ENCODE measurements at places on chromosomes 16 and 17.

GRCh38 chr17:162689-163088 is 18.8 kb downstream of the DOC2B start:
- DNase-seq: no peak

GRCh38 chr17:43106552-43106951 is 18.6 kb downstream of the BRCA1 start:
- DNase-seq: no peak

DNA sequence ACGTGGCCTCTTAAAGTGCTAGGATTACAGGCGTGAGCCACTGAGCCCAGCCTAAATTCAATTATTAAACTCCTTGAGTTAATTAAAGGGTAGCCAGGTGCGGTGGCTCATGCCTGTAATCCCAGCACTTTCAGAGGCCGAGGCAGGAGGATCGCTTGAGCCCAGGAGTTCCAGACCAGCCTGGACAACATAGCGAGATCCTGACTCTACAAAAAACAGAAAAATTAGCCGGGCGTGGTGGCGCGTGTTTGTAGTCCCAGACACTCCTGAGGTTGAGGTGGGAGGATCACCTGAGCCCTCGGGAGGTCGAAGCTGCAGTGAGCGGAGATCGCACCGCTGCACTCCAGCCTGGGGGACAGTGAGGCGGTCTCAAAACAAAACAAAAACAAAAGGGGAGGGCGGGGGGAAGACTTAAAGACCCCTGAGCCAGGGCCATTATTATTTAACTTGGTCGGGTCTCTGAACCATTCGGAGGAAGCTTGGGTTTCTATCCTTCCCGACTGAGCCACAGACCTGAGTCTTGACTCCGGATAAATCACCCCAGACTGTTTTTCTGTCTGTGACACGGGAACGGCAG is 19.5 kb downstream of the BCL7C start:
- DNase-seq: no peak

- DNase-seq: no peak
These were observed 39.1 kb downstream of the CDRT15 start for GRCh38 chr17:14197586-14197985.

DNA sequence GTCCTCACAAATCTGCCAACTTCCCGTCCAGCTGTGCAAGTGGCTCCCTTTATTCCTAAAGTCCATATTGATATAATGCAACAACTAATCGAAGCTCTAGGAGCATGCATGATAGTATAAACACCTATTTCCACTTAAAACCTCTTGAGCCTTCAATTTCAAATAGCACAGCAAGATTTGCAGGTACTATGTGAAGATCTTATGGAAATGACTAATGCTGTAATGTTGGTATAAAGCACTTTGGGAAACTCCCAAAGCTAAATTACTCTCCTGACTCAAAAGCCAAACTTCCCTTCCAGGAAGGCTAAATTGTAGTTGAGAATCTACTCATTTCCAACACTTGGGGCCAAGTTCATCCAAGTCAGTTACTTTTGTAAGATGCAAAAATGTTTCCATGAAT is 287.6 kb upstream of the CDH11 start:
- no peak for DNase-seq

- DNase-seq: no peak
These were observed 19.0 kb downstream of the GPR179 start for GRCh38 chr17:38324772-38325171.

DNA sequence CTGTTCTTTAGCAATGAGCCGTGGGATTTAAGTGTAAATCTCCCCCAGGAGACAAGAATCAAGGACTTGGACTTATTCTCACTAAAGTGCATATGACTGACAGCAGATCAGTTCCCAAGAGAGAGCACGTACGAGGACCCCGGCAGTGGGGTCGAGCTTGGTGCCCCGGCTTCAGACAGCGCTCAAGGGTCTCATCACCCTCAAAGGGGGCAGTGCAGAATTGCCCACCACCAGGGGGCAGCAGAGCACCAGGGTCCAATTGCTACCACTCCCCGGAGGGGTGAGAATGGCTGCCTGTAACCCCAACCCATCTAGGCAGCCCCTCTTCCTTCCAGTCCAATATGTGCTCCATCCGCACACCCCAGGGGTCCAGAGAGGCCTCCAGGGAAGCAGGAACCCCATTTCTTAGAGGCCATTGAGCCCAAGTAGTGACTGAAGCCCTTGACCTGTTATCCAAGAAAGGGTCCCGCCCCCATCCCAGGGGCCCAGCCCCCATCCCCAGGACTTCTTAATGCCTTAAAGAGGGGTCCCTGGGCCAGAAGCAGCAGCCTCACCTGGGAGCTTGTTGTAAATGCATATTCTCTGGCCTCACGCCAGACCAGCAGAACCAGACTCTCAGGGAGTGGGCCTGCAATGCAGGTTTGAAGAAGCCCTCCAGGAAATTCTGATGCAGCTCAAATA is 86.1 kb downstream of the ZDHHC7 start:
- DNase-seq: no peak

DNA sequence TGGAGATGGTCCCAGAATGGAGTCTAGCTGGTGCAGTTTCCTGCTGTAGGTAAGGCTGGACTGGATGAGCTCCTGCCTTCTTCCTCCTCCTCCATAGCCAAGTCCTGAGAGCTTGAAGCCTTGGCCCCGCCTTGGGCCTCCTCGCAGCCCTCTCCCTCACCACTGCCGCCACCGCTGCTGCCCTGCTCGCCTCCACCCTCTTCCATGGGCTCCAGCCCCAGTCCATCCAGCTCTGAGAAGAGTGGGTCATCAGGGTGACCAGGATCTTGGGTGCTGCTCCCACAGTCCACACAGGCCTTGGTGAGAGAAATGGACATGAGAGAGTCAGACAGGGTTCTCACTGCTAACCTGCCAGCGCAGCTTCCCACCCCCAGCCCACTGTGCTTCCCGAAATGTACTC is 11.2 kb downstream of the PER1 start:
- DNase-seq: no peak

DNA sequence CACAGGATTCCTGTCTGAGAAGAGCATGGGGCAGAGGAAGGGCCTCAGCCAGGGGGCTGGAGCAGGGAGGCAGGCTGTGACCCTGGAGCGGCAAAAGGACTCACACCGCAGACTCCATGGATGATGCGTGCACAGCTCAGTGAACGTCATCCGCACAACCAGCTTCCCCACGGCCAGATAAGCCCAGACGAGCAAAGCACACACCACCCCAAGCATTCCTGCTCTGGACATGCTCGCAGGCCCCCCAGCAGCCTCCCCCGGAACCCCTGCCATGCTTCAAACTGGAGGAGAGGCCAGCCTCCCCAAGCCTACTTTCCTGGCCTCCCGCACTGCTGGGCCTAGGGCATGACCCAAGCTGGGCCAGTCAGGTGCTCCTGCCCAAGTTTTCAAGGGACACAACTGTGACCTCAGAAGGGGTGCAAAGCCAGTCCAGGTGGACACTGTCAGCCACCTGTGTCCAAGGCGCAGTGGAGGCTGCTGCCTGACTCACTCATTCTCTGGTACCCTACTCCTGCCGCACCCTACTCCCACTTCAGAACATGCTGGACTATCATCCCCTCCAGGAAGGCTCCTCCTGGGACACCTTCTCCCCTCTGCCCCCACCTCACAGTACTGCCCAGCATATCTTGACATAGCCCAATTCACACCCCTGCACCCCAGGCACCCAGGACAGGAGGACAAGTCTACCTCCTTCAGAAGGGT is 4.8 kb downstream of the BCAR1 start:
- DNase-seq: no peak

- DNase-seq: no peak
These were observed 6.2 kb downstream of the ZNF843 start for GRCh38 chr16:31436221-31437045.

DNA sequence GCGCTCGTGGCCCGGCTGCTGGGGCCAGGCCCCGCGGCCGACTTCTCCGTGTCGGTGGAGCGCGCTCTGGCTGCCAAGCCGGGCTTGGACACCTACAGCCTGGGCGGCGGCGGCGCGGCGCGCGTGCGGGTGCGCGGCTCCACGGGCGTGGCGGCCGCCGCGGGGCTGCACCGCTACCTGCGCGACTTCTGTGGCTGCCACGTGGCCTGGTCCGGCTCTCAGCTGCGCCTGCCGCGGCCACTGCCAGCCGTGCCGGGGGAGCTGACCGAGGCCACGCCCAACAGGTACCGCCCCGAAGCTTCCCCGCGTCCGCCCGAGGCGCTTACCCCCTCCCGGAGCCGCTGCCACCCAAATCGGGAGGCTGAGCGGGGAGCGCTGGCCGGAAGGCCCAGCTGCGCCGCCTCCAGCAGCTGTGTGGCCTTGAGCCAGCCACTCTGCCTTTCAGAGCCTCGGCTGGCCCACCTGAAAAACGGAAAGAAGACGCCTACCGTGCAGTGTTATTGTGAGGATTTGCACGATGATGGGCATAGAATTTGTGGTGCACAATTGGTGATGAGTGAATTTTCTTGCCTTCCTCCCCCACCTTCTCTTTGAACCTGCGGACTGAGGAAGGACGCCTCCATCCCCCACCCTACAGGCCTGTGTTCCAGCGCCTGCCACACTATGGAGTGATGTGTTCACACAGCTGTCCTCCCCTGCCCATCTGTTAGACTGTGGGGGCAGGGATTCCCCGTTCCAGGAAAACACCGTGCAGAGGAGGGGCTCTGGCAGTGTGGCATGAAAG is 523 bp downstream of the NAGLU start:
- peak; percentile 54 for DNase-seq

- no peak for DNase-seq
These were observed 52.2 kb upstream of the HAPSTR1 start for GRCh38 chr16:9039210-9039609.

DNA sequence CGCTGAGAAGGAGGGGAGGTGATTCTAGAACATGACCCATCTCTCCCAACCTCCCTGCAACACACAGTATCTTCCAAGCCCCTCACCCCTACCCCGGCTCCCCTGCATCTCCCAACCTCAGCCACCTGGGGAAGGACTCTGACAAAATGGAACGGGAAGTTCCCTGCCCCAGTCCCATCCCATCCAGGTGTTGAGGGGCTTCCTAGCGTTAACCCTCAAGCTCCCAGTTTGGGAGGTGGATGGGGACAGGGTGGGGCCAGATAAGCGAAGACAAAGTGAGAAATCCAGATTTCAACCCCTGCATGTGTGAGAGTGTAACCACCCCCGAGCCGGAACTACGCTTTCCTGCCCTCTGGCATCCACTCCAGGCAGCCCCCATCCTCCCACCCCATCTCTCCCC is 1.8 kb downstream of the ZSCAN10 start:
- DNase-seq: no peak

- DNase-seq: no peak
These were observed 21.4 kb downstream of the HIC1 start for GRCh38 chr17:2076087-2076984.

GRCh38 chr17:57928928-57929327 is 26.3 kb downstream of the CUEDC1 start:
- no peak for DNase-seq

DNA sequence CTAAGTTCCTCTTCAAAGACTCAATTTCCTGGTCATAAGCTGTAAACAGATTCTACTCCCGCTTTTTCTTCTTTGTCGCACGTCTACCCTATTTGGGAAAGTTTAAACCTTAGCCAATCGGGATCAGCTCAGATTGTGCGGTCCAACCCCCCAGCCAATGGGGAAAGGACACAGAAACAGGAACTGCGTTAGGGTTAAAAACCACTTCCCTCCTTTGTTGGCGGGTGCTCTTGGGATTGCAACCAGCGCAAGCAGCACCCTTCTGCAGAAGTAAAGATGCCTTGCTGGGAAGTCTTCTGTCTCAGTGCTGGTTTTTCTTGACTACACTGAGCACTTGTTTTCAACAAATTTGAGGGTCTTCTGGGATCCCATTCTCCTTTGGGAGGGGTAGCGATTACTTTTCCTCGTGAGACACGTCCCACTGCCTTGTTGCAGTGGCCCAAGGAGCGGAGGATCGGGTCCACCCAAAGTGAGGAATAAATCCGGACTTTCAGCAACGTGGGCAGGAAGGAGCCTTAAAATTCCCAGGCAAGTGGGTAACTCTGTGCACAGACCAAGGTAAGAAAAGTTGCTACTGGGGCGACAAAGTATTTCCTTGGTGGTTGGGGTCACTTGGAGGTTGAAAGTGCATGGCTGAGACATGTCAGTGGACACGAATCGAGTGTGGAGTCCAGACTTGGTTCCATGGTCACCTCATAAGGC is 1.0 kb upstream of the YPEL3 start:
- DNase-seq: no peak

DNA sequence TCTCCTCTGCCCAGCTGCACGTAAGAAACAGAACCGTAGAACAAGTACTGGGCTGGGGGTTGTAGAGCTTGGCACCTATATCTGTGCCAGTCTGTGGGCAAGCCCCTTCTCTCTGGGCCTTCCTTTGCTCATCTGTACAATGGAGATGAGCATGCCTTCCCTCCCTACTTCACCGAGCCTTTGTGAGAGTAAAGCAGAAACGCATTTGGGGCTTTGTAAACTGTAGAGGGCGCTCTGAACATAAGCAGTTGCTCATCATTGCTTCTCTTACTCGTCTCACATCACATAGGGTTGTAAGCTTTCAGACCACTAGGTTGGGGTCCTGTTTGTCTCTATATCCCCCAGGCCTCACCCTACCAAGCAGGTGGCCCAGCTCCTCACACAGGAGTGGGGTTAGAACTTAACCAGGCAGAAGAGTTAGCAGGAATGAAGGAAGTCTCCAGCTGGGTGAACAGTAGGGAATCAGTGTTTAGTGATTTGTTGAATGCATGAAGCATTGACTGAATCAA is 15.1 kb downstream of the SAMD14 start:
- DNase-seq: peak; percentile 39

- no peak for DNase-seq
These were observed 164.5 kb upstream of the CHMP6 start for GRCh38 chr17:80826955-80827645.

- DNase-seq: peak; percentile 37
These were observed 754 bp upstream of the NOXO1 start for GRCh38 chr16:1982013-1982433.

GRCh38 chr16:69762814-69763598 is 874 bp downstream of the WWP2 start:
- DNase-seq: no peak

DNA sequence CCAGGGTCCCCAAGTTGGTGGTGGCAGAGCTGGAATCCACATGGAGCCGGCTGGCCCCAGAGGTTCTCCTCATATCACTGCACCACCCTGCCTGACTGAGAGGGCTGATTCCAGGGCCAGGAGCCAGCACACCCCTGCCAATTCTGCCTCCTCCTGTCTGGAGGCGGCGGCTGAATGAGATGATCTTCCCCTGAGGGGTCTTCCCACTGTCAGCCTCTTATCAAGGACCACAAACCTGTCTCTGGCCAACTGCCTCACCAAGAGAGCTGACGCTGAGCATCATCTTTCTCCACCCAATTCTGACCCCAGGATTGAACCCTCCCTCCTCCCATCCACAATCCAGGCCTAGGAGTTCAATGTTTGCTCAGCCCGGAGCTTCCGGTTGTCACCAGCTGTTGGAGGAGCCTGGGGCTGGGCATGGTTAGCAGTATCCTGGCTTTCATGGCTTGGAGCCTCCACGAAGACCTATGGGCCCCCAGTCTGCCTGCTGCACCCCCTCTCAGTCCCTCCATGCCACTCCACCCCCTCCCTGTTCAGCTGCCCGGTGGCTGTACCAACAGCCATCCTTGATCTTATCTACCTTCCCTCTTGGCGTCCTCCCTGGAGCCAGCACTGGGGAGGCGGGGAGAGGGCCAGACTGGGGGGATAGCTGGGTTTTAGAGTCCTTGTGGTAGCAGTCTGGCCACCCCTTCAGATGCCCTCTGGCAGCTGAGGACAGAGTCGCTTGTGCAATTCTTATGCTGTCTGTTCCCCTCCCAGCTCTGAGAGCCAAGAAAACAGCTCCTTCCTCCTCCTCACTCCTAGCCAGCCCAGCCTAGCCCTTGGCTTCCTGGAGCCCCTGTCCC is 25.6 kb downstream of the ABCC3 start:
- no peak for DNase-seq

GRCh38 chr16:85471469-85472431 is 141.4 kb upstream of the GSE1 start:
- no peak for DNase-seq
